SJSA1 (cell line): ENCODE measurements at places on chromosomes 3 and 15. TPM values are rescaled to one million over a fixed set of nuclear protein-coding genes. Genes with fewer than 3 reads are reported as not detected.

GRCh38 chr15:75732177-75732808 lies 19.6 kb upstream of the CSPG4 start:
- DNase-seq = no peak

GRCh38 chr15:53378096-53378800 lies 381.2 kb downstream of the WDR72 start:
- DNase-seq = no peak

GRCh38 chr3:30691944-30692343 lies 85.5 kb downstream of the TGFBR2 start:
- no peak for DNase-seq

GRCh38 chr3:156705761-156706616 lies 31.6 kb downstream of the TIPARP start:
- DNase-seq = no peak

DNA sequence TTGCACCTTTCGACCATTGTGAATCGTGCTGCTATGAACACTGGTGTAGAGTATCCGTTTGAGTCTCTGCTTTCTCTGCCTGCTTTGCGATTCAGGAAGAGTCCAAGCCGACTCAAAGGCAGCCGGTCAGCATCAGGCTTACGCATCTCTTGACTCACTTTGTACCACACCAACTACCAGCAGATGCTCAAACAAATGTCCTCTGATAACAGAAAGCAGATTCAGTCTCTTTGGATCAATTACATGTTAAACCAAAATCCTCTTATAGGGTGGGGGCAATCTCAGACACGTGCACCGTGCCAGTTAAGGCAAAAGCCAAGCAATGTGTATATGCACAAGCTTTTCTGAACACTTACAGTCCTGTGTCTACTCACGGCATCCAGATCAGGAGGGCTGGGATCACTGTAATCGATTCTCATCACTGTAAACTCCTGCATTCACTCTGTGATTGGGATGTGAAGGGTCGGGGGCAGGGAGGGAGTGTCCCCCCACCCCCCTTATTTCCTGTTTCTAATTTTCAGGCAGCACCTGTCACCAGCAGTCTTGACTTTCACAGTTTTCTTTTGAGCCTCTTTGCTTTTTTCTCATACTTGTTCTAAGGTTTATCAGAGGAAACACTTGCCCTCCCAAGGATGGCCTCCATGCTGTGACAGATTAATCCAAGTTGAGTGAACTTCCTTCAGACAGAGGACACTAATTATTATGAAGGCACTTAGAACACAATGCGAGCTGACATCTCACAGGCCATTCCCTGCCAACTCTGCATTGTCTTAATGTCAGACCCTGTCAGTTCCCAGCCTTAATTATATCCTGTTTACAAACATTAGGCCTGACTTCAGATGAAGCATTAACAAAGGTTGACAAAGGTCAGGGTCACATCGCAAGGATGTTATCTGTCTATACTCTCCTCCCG lies 153.5 kb downstream of the MECOM start:
- DNase-seq = no peak

- DNase-seq = no peak
Measured at GRCh38 chr3:87634426-87634825, 358.0 kb upstream of the POU1F1 start.

WDR93 gene
- 0.05 TPM in 1 of 2 replicates, not detected in the other for total RNA-seq

GDPGP1 gene
- 2.3 and 4.3 TPM in 2 replicates for total RNA-seq

LRRIQ4 gene
- total RNA-seq = not detected in 2 replicates

OCA2 gene
- total RNA-seq = 0.11 TPM in 1 of 2 replicates, not detected in the other
